ENCODE measurements at places on chromosomes 5 and 9.

DNA sequence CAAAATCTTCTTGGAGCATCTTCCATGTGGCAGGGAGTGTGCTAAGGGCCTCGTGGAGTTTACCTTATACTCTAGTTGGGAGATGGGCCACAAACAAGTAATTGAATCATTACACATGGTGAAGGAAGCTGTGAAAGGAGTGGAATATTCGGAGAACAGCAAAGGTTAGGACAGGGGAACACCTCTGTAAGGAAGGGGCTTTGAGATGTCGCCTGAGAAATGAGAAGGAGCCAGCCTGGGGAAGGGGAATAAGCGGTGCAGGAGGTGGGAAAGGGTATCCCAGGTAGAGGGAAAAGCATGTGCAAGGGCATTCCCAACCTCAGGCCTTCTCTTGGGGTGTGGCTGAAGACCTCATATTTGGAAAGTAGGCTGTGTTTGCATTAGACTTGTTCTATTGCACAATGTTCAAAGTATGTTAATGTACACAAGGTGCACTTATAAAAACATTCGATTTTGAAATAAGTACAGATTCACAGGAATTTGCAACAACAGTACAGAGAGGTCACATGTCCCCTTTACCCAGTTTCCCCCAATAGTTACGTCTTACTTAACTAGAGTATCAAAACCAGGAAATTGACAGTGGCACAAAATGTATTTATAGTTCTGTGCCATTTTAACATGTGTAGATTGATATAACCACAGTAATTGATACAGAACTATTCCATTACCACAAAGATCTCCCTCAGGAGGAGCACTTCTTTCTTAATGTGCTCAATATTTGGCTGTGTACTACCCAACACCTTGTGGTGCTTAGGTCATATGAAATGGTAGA lies 2.4 kb upstream of the STOM start:
- DNase-seq = no peak

- DNase-seq = no peak
Observed at GRCh38 chr5:53394808-53395207, 85.6 kb upstream of the FST start.

DNA sequence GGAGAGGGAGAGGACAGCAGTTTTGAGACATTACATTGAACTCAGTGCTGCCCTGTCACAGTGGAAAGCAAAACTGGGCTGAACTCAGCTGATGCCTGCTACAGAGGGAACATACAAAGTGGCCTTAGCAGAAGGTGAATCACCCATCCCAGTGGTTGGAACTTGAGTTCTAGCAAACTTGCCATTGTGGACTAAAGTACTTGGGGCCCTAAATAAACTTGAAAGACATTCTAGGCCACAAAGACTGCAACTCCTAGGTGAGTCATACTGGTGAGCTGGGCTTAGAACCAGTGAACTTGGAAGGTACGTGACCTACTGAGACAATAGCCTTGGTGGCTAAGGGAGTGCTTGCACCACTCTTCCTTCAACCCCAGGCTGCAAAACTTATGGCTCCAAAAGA lies 155.7 kb upstream of the RIOK2 start:
- no peak for DNase-seq

- DNase-seq = no peak
Observed at GRCh38 chr5:147509041-147509709, 693 bp downstream of the DPYSL3 start.

DNA sequence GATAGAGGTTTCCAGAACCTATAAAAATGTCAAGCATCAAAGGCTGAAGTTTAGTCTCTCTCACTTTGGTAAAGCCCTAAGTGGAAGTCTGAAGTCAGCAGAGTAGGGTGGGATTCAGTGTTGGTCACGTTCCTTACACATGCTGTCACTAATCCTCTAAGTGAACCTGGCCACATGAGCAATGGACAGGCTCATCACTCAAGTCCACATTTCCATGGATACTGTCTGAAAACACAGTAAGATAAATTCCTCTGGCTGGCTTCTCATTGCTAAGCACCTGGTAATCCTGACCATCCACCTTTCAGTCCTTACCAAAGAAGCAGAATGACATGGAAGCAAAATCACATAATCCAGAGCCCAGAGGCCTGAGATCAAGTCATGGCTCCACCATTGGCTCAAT lies 43.8 kb downstream of the GNA14 start:
- no peak for DNase-seq

DNA sequence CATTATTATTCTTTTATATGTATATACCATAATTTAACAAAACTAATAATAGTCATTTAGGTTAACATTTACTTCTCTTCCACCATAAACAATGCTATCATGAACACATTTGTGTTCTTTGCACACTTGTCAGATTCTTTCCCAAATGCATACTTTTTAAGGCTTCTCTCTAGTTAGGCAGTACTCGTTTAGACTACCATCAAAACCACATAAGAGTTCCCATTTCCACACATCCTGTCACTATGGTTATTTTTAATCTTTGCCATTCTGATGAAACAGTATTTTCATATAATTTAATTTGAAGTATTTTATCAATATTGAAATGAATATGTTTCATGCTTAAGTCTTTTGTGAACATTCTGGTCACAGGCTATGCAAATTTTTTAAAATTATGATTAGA lies 15.1 kb downstream of the DROSHA start:
- DNase-seq = no peak

- DNase-seq = no peak
Observed at GRCh38 chr5:53318303-53318702, 162.1 kb upstream of the FST start.

DNA sequence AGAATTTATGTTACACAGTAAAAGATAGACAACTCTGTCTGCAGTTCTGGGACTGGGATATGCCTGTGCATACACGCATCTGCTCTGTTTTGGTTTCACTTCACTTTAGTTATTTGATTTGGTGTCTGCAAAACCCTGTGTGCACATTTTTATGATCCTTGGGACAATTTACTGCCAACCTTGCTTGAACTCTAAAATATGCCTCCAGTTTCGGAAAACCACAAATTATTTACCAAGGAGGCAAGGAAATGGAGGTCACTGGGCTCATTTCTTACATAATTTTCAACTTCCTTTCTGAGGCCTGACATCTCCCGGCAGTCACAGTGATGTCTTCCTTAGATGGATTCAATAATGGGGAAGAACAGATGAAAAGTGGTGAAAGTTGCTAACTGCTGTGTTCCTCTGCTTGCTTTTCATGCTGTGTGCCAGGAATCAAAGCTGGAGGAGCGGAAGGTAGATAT lies 61.2 kb upstream of the TAF11L2 start:
- DNase-seq = no peak

GRCh38 chr5:62342476-62342837 lies 36.5 kb downstream of the KIF2A start:
- DNase-seq = no peak

DNA sequence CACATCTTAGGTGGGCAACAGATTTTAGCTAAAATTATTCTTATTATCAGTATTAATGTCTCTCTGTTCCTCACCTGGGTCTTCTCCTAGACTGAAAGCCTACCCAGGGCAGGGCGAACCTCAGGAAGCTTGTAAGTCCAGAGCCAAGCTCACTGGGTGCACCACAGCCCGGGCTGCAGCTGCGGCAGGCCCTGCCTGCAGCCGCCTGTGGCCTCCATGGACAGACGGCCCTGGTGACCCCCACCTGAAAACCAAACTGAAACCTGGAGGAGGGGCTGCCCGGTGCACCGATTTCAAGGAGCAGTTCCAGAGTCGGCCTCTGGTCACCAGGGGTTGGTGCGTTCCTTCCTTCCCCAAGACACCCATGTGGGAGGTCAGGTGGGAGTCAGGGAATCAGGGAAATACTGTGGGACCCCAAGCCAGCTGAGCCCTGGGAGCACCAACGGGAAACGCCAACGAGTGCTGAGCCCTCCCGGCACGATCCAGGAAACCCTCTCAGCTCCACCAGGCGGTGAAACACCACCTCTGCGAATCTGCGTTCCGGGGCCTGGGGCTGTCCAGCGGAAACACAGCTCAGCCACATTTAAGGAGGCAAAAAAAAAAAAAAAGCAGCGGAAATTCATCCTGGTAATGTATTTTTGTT lies 68.6 kb upstream of the PPP1R26 start:
- no peak for DNase-seq

GRCh38 chr5:179497636-179498340 lies 52.6 kb upstream of the RUFY1 start:
- no peak for DNase-seq

DNA sequence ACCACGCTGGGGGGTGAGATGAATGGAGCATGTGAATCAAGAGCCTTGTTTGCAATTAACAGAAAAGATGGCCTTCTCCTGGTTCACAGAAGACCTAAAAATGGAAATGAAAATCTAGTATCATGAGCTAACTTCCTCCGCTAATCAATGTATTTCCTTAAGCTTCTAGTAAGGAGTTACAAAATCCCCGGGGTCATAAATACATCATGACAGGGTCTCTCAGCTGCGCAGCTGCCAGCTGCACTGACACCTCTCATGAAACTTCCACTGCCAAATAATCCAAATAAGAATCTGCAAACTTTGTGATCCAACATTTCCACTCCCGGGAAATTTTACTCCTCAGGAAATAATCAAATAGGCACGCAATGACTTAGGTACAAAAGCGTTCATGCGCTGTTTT lies 11.9 kb downstream of the MYO10 start:
- no peak for DNase-seq

GRCh38 chr9:2017331-2018161 lies 2.4 kb downstream of the SMARCA2 start:
- DNase-seq = peak; percentile 85

- no peak for DNase-seq
Observed at GRCh38 chr5:62065050-62065449, 241.0 kb upstream of the KIF2A start.

- DNase-seq = no peak
Observed at GRCh38 chr5:33969572-33970452, 14.7 kb downstream of the SLC45A2 start.

DNA sequence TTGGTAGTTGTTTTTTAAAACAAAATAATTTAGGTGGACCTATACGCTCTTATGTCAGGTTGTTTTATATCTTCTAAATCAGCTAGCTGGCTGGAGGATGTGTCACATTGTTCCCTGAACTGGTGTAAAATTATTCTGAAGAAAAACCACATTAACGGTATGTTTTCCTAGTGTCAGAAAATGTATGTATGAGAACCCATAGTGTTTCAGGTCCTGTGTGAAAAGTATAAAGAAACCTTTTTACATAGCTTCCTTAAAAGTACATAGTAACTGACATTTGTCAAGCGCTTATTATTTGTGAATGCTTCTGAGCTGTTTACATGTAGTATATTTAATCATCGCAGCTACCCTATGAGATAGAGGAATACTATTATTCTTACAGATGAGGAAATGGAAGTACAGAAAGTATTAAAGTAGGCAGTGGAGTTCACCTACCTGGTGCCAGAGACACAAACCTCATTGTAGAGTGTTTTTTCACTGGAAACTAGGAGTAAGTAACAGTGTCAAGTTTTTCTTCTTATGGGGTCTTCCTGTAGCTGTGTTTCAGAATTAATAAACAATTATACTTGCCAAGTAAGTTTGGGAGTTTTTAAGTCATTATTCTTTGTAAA lies 10.4 kb upstream of the FAM120AOS start:
- DNase-seq = no peak

GRCh38 chr5:6423327-6424109 lies 25.1 kb upstream of the UBE2QL1 start:
- DNase-seq = no peak

- DNase-seq = no peak
Observed at GRCh38 chr9:88593537-88594185, 58.7 kb downstream of the NXNL2 start.

- peak; percentile 74 for DNase-seq
Observed at GRCh38 chr5:82356808-82357671, 78.9 kb upstream of the RPS23 start.

DNA sequence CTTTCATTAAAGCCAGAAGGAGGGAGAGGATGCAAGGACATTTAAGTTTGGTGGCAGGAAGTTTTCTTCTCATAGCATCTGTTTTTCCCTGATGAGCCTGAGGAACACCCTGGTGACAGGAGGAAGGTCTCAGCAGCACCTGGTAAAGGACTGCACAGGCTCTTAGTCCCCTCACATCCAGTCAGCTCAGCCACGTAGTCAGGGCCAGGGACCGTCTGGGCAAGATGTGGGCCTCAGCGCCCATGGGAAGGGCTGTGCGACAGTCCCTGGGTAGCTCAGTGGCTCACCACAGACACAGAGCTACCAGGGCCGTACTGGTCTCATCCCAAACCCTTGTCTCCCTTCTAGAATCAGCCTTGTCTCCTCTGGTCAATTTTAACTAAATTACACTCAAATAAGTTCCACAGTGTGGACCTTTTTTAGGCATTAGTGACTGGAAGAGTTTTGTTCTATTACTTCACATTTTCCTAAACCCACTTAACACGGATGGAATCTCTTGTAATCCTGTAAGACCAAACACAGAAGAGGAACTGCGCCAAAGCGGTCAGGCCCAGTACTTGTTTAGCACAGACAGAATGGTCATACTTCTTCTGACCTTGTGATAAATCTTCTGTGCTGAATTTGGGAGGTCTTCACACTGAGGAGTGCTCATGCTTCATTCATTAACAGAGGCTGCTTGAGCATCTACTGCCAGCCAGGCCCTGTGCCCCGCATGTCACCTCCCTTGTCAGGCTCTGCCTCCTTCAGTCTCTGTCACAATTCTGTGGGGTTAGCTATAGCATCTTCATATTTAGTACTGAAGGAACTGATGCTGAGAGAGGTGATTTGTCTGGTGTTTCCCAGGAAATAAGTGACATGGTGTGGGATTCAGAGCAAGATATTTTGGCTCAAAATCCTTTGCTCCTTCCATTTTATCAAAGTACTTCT lies 91.4 kb downstream of the ANGPTL2 start:
- no peak for DNase-seq

DNA sequence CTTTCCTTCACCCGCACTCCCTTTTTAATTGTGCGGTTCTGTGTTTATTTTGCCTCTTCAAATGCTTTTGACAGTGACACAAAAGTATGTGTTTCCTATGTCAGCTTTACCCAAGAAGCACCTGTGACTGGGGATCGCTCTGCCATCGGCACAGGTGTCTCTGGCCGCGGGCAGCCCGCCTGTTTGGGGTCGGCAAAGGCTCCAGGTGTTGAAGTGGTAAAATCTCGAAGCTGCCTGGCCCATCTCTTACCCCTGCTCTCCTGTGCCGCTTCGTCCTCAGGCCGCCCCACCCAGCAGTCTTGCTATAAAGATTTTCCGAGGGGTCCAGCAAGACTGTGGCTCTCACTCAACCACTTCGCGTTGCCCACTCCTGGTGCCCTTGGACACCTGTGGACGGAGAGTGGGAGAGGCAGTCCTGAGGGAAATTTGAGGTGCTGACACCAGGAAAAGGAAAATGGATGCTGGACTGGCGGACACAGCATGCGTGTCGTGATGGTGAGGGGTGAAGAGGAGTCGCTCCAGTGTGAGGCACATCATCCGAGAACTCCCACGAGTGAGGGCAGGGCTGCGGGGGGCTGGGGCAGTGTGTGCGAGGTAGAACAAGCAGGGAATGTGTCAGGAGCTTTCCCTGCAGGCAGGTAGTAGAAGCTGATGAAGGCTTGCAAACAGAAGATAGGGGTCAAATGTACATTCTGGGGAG lies 29.1 kb upstream of the CEP72 start:
- DNase-seq = no peak

DNA sequence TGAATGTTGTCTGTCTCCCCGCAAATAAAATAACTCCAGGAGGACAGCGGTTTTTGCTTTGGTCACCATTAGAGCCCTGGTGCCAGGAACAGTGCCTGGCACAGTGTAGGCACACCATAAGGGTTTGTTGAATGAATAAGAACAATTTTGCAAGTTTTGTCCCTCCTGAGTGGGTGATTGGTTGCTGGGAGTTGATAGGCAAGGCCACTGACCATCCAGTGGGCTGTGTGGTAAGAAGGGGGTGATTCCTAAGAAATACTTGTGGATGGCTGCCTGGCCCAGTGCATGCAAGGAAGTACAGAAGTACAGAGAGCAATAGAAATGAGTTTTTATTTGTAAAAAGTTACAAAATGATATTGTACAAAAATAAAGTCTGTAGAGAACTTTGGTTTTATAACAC lies 27.5 kb downstream of the GDNF start:
- DNase-seq = no peak
